ENCODE measurements at places on chromosomes 16 and 17. TPM values are rescaled to one million over a fixed set of nuclear protein-coding genes. Genes with fewer than 3 reads are reported as not detected.

ARHGDIG gene
- 4.3 TPM for total RNA-seq

SEBOX gene
- not detected for total RNA-seq

C16orf46 gene
- total RNA-seq: 0.47 TPM

ZNF423 gene
- 11.4 TPM for total RNA-seq

OR1A1 gene
- not detected for total RNA-seq

NRN1L gene
- 0.53 TPM for total RNA-seq

BANP gene
- total RNA-seq: 18.1 TPM

ELOB gene
- 235 TPM for total RNA-seq

SHISA6 gene
- 0.08 TPM for total RNA-seq

EXOC3L1 gene
- total RNA-seq: 2.4 TPM

GJC1 gene
- total RNA-seq: 52.2 TPM

KIF19 gene
- total RNA-seq: 0.38 TPM

FBXO31 gene
- 49.5 TPM for total RNA-seq

NOS2 gene
- total RNA-seq: 0.08 TPM

ATP1B2 gene
- 5.3 TPM for total RNA-seq

GP1BA gene
- not detected for total RNA-seq

Measured in right cardiac atrium (tissue), 5 donors.